Posterior vena cava (tissue), 2 donors: ENCODE measurements at places on chromosomes 7 and 10. TPM values are rescaled to one million over a fixed set of nuclear protein-coding genes. Genes with fewer than 3 reads are reported as not detected.

Gene RPEL1
- total RNA-seq, result not detected

GRCh38 chr7:140404565-140405065, 757 bp downstream of the RAB19 start:
- DNase-seq, result no peak

- DNase-seq, result no peak
Measured at GRCh38 chr7:43694399-43694748, 34.9 kb downstream of the COA1 start.

- no peak for DNase-seq
Measured at GRCh38 chr10:110857265-110858171, 14.2 kb upstream of the PDCD4 start.

DNA sequence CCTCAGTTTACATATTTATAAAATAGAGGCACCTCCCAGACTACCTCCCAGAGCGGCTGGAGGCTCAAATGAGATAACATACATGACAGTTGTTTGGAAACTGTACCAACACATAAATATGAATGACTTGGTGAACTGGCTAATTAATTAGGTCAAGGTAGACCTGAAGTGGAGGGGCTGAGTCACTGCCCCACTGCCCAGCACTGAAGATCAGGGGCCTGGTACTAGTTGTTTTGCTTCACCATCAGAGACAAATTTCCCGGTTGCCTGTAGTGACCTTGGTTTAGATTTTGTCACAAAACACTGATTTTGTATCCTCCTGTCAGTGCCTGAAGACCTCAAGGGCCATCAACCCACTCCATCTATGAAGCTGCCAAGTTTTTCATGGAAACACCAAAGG, 41.8 kb downstream of the JAZF1 start:
- DNase-seq, result no peak

DNA sequence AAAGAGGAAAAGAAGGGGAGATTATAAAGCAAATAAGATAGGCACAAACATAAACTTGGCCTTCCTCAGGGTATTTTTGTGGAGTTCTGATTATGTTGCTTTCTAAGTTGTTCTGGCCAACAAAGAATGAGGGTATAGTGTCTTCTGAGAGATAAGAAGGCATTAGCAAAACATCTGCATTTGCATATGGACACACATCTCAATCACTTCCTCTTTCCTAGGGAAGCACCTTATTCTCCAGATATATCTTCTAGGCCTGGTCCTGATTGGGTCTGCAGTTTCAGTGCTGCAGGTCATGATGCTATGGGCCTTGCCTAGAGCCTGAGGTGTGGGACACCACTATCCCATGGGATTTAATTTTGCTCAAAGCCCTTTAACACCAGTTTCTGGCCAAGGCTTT, 308.8 kb upstream of the PHYHIPL start:
- no peak for DNase-seq
